Activated naive CD8-positive, alpha-beta T cell treated with anti-CD3 and anti-CD28 coated beads for 36 hours (primary cell): ENCODE measurements at places on chromosomes 5 and 9.

DNA sequence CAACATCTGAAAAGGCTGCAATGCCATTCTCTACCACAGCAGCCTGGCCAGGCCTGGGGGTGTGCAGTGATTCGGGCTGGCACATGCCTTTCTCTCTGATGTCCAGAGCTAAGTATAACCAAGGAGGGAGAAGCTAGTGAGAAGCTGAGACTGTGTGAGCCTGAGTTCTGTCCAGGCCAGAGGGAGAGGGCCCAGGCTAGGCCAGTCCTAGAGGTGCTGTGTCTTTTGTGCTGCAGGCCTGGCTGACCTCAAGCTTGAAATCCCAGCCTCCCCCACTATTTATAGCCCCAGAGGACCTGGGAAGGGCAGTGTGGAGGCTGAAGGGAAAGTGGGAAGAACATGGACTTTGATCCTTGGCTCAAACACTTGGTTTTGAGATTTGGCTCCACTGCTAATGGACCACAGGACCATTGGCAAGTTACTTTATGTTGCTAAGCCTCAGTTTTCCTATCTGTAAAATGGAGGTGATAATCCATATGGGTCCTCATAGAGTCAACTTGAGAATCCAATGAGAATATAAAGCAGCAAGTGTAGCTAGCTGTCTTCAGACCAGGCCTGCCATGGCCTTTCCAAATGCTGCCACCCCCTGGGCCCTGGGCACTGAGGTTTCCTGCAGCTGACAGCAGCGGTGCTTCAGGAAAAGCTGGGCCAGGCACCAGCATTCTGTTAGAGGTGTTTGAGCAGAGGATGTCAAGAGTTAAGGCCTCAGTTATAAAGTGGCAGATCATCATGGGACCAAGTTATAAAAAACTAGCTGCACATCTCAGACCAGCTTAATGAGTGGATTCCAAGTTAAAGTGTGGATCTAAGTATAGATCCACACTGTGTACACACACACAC, 21.1 kb downstream of the BNIP1 start:
- no peak for DNase-seq

- no peak for DNase-seq
Measured at GRCh38 chr5:113405530-113405929, 29.3 kb downstream of the TSSK1B start.

- DNase-seq, result no peak
Measured at GRCh38 chr5:68555907-68556681, 340.5 kb downstream of the PIK3R1 start.

DNA sequence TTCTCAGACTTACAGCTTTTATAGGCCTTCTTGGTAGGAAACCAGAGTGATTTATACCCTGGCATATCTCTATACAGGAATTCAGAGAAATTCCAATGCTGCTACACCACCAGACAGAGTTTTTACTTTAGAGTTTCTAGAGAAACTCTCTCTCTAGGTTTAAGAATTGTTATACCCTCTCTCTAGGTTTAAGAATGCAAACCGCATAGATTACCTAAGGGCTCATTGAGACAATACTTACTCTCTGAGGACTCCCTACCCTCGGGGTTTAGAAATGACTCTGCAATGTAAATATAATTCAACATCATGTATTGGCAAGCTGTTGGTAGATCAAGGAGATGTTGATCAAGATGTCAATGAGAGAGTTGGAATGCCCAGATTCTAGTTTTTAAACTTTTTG, 15.3 kb upstream of the ELAVL2 start:
- no peak for DNase-seq

- DNase-seq, result no peak
Measured at GRCh38 chr5:78132507-78132906, 162.0 kb downstream of the AP3B1 start.

GRCh38 chr5:156394642-156395305, 67.8 kb downstream of the SGCD start:
- no peak for DNase-seq

- no peak for DNase-seq
Measured at GRCh38 chr5:43000111-43000840, 39.8 kb downstream of the ANXA2R start.

DNA sequence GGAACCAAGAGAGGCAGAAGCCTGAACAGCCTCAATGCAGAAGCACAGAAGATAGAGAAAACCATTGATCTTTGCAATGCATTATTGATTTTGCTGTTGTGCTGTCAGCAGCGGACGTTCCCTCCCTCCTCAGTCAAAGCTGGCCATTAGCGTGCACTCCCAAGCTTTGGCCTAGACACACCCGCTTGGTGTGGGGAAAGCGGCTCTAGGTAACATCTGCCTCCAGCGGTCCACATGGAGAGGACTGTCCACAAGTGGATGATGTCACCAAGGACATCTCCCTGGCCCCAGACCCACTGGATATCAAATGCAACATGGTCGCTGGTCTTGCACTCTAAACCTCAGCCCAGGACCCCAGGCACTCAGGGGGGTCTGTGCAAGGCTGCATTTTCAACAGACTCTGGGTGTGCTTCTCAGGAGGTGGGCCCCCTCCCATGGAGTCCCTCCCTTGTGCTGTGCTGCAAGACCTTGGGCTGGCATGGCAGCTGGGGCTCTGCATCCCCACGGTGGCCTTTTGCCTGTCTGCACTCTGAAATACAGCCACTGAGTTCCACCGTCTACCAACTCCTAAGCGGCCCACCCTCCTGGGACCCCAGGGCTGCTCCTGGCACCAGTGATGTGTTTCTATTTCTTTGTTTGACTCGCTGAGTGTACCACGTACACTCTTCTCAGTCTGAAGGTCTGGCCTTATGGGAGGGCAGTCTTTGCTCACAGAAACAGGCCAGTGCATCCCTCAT, 1.9 kb downstream of the SEMA4D start:
- no peak for DNase-seq

DNA sequence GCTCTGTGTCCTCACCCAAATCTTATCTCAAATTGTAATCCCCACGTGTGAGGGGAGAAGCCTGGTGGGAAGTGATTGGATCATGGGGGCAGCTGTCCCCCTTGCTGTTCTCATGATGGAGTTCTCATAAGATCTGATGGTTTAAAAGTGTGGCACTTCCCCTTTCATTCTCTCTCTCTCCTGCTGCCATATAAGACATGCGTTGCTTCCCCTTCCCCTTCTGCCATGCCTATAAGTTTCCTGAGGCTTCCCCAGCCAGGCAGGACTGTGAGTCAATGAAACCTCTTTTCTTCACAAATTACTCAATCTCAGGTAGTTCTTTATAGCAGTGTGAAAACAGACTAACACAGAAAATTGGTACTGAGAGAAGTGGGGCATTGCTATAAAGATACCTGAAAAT, 107.7 kb downstream of the DMAC1 start:
- DNase-seq, result no peak

- no peak for DNase-seq
Measured at GRCh38 chr5:19406576-19407365, 581.2 kb downstream of the CDH18 start.

GRCh38 chr5:1190278-1190677, 11.1 kb upstream of the SLC6A19 start:
- DNase-seq, result no peak

- DNase-seq, result no peak
Measured at GRCh38 chr5:115553082-115553481, 8.5 kb upstream of the FEM1C start.

GRCh38 chr9:19032406-19032805, 603 bp downstream of the SAXO1 start:
- DNase-seq, result no peak

GRCh38 chr5:83528439-83528769, 56.9 kb downstream of the VCAN start:
- no peak for DNase-seq

DNA sequence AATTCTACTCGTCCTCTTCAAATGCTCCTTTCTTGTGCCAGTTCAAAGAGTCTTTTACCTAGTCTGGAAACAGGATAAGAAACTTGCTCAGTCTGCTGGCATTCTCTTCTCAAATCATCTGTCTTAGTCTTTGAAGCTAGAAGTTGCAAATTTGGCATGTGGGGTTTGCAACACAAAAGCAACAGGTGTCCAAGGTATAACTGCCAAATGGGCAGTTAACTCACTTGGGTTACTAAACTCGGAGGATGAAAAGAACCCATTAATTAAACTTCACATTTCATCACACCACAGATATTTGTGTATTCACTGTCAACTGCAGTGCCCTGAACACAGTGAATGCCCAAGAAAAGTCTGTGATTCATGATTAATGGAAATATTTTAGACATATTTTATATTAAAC, 108.0 kb upstream of the TARS1 start:
- DNase-seq, result no peak

GRCh38 chr5:134034326-134034725, 29.6 kb upstream of the VDAC1 start:
- no peak for DNase-seq

GRCh38 chr9:97411440-97411788, 482 bp upstream of the TDRD7 start:
- DNase-seq, result no peak

DNA sequence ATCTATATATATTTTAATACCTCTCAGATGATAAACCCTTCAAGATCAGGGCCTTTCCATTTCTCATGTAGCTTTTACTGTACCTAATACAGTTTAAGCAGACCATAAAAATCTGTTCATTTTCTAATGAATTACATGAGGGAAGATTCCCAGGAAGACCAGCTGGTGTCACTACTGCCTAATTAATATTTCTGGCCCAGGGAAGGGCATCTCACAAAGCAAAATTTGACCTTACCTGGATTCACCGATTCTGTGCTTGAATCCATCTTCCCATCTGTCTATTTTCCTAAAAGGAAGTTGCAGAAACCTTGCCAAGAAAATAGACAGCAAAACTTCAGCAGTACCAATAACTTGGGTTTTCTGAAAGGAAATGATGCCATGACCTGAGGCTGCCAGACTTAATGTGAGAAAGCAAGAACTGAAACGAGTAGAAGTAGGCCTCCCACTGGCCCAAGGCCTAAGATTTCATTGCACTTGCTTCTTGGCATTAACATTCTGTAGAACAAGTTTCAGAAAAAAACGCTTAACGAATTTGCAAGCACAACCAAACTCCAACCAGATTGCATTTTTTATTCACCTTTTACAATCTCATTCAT, 83.0 kb upstream of the GLIS3 start:
- DNase-seq, result no peak

- no peak for DNase-seq
Measured at GRCh38 chr9:100350188-100350587, 2.6 kb downstream of the TEX10 start.

DNA sequence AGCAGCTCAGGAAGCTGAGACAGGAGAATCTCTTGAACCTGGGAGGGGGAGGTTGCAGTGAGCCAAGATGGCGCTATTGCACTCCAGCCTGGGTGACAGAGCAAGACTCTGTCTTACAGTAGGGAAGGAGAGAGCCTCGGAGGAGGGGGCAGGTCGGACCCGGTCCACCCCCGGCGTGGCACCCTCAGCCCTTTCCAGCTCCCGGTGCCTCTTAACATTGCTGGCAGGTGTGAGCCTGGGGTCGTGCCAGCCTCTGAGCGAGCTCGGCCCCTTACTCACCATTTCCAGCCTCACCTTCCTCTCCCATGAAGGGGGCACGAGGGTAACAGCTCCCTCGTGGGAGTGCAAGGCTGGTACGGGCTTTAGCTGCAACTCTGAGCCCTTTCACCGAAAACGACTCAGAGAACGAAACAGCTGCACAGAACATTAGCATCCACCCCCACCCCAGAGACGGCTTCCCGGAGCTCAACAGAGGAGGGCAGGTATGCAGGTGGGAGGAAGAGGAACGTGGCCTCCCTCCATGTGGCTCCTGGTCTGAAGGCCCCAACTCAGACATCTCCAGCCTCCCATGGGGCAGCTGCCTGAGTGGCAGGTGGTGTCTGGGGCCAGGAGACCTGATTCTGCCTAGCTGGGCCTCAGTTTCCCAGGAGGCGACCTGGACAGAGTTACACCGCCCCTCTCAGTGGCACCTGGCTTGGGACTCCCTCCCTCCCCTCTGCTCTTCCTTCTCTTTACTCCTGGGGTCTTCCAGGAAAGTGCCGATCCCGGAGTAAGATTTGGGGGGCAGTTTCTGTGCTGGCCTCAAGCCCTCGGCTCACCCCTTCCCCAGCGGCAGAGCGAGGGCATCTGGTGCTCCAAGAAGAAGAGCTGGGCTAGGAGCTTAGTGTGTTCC, 28.5 kb upstream of the ABO start:
- no peak for DNase-seq
